ENCODE measurements at places on chromosomes 16 and 17.

GRCh38 chr17:27345141-27345904 is 51.4 kb downstream of the WSB1 start:
- DNase-seq, result no peak

DNA sequence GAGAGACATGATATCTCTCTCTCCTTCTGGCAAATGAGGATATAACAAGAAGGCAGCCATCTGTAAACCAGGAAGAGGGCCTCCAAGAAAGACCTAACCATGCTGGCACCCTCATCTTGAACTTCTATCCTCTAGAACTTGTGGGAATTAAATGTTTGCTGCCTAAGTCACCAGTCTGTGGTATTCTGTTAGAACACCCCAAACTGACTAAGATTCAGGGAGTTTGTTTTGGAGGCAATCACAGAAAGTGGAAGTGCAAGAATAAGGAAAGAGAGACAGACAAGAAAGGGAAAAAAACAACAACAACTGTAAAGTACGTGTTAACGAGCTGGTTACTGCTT is 114.5 kb upstream of the GOT2 start:
- DNase-seq, result no peak

DNA sequence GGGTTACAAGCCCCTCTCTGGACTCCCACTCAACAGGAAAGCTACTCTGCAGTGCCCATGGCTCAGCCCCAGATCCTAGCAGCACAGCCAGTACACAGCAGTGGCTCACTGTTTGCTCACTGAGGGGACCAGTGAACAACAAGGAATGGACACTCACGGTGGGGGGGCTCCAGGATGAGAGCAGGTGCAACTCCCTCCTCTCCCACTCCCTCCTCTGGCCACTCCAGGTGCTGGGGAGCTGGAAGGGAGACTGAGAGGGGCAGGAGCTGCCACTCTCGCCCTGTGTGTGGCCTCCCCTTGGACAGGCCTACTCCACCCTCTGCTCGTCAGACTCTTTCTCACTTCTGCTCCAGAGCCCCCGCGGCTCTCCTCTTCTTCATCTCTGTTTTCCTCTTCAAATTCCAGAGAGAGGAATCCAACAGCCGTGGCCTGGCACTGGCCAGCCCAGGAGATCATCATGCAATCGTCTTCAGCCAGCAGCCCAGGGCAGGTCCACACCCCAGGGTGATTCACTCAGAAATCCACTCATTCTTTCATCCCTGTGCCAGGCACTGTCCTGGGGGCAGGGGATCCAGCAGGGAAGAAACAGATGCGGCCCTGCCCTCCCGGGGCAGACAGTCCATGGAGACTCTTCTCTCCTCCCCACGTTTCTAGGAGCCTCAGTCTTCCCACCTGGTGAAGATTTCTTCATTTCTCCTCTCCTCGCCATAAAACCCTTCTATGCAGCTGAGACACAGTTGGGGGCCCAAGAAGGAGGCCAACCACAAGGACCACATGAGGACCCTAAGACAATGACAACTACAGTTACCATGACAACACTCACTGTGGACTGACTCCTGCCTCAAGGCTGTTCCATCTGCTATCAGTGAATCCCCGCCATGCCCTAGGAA is 30.7 kb downstream of the CFAP20 start:
- DNase-seq, result no peak

DNA sequence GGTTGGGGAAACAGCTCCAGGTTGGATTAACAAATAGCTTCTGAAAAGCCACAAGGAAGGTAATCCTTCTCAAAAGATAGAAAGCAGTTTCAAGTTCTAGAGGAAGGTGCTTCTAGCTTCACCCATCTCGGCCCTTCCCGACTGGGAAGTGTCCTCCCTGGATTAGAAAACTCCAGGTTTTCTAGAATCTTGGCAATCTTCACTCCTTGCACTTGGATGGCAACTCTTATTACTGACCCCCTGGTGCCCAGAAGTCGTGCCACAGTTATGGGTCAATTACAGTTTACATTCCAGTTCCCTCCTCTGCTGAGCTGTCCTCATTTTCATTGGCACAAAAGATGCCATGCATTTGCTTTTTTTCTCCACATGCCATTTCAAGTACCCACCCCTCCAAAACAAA is 65.6 kb downstream of the SMG6 start:
- no peak for DNase-seq

GRCh38 chr17:13562271-13562800 is 39.4 kb downstream of the HS3ST3A1 start:
- peak; percentile 81 for DNase-seq

DNA sequence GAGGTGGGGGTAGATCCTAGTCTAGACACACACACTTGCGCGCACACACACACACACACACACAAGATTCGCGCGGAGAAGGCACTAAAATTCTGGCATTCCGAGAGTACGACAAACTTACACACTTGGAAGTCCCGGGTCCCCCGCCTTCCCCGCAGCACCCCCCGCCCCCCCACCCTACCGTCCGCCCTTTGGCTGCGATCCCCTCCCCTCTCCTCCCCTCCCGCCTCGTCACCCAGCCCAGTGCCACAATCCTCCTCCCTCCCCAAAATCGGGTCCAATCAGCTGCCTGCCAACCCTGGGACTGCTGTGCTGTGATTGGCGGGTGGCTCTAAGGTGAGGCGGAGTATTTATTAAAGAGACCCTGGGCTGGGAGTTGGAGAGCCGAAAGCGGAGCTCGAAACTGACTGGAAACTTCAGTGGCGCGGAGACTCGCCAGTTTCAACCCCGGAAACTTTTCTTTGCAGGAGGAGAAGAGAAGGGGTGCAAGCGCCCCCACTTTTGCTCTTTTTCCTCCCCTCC is at the start of gene SOX9:
Gene SOX9 (plus strand): TSS at position 379 of the 522 bp plus-strand sequence. CDS start 372 bp downstream, outside the sequence.
- DNase-seq, result peak; percentile 42

DNA sequence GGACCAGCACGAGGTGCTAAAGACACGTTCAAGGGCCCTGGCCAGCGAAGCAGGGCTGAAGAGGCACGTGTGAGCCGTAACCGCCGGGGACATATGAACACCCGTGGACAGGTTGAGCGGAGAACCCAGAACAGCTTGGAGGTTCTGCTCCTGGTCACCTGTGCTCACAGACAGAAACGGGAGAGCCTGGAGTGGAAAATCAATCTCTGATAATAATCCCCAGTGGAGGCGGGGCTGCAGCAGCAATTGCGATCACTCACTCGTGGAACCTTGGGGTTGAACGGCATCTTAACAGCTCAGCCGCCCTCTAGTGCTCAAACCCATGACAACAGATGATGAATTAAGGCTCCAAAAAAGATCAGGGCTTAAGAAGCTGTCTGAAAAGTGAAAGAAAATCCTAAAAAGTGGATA is 25.6 kb downstream of the WIPI1 start:
- DNase-seq, result no peak

GRCh38 chr16:49467540-49468372 is 94.2 kb downstream of the C16orf78 start:
- no peak for DNase-seq

DNA sequence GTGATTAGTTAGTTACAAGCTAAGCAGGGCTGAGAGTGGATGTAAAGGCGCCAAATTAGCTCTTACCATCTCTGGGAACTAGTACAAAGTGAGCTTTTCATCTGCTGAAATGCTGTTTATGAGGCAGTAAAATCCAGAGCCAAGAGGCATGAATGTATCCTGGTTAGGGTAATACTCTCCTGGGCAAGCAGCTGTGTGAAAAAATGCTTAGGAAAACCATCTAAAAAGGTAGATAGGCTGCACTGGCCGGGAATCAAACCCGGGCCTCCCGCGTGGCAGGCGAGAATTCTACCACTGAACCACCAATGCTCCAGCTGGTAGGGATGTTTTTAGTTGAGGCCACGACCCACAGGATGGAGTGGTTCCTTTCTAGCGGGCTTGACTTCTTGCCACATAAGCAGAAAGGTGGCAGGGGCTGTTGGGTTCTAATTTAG is 23.0 kb downstream of the VAC14 start:
- no peak for DNase-seq

- DNase-seq, result no peak
Measured at GRCh38 chr17:8806926-8807550, 7.9 kb upstream of the MFSD6L start.

GRCh38 chr17:49959183-49959935 is 9.6 kb upstream of the DLX4 start:
- DNase-seq, result no peak

DNA sequence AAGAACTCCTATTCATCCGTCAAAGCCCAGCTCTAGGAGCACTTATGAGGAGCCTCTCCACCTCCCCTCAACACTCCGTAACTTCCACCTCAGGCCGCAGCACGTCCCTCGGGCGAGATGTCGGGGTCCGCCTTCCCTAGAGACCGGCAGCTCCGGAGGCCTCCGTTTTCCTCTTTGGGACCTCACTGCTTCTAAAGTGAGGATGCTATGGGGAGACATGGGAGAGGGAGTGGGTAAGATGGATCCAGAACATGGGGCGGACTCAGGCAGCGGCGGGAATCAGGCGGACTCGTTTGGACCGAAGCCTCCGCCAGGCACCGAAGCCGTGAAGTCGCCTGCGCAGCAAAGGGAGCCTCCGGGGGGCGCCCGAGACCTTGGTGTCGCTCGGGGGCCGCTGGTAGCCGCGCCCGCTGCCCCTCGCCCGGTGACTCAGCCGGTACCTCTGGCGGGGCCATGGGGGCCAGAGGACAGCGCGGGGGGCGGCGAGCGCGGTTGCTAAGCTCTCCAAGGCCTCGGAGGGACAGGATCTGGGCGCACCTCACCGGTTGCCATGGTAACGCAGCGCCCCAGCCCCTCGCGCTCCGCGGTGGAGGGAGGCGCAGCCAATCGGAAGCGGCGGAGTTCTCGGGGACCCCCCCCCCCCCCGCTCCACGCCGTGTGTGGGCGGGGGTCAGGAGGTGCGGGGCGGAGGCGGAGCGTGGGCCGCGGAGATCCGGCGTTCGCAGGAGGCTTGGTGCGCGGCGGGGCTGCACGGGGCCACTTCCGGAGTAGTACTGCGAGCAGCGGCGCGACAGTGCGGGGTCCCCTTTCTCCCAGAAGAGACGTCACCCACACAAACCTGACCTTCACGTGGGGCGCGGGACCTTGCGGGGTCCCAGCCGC is 1.3 kb upstream of the HIC1 start:
- DNase-seq, result no peak

GRCh38 chr16:63596716-63597115 is 1525.1 kb downstream of the CDH11 start:
- DNase-seq, result no peak

- no peak for DNase-seq
Measured at GRCh38 chr17:40872416-40872815, 5.4 kb upstream of the KRT12 start.

DNA sequence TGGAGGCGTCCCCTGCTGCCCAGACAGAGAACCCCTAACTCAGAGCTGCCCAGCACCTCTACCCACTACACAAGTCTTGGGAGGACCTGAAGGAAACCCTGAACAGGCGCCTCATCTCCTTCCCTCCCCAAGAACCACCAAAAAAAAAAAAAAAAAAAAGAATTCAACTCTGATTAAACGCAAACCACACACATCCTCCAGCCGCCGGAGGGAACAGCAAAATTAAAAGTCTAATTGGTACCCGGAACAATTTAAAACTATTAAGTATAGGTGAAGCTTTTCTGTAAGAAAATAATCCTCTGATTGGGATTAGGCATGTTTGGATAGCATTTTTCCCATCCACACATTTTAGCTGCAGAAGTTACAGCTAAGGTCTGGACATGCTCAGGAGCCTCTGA is 202.7 kb downstream of the ZNF423 start:
- DNase-seq, result no peak

GRCh38 chr16:11432856-11433395 is 87.7 kb downstream of the RMI2 start:
- no peak for DNase-seq

GRCh38 chr16:363110-363765 is 7.1 kb downstream of the MRPL28 start:
- DNase-seq, result no peak

DNA sequence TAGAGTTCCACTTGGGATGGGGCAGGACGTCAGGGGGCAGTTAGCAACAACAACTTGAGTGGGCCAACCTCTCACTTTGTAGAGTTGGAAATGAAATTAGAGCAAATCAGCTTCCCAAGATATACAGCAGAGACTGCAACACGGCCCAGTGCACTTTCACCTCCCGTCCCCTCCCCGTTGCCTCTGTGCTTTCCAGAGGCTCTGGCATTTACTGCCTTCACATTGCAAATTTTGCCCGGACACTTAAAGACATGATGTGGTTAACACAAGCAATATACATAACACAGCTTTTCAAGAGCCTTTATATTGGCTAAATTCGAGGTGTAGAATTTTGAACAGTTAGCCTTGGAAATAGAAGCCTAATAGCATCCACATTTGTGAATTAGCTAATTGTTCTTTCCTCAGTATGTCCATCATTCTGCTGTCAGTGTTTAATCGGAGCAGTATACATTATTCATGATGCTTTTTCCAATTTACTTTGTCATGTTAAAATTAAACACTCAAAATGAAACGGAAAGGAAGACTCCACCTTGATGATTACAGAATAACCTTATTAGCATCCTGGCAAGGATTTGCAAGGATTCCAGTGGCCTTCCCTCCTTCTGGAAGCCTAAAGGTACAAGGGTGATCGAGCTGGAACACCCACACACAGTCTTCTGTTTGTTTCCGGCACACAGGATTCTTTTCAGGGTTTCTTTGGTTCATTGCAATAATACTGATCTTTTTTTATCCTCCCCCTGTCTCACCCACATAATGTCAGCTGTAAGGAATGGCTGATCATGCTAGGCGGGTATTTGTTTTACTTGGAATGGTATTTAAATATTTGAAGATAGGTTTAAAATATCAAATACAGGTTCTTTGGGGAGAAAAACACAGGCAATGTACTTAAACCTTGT is 190.9 kb upstream of the CACNG5 start:
- no peak for DNase-seq

DNA sequence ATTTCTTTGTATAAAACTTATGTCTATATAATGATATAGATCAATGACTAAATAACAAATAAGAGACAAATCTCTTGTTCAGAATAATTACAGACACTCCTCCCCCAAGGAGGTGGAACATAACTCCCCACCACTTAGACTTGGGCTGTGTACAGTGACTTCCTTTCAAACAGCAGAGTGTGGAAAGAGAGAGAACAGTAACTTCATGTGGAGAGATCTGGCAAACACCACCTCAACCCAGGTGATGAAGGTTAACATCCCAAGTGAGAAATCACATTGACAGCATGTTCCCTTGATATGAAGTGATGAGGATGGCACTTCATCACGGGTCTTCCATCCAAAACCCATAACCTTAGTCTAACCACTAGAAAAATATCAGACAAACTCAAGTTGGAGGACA is 169.3 kb downstream of the PARN start:
- DNase-seq, result no peak

GRCh38 chr16:49278944-49279725 is 2.5 kb downstream of the CBLN1 start:
- DNase-seq, result no peak

- no peak for DNase-seq
Measured at GRCh38 chr17:17472333-17472920, 4.4 kb upstream of the MED9 start.

DNA sequence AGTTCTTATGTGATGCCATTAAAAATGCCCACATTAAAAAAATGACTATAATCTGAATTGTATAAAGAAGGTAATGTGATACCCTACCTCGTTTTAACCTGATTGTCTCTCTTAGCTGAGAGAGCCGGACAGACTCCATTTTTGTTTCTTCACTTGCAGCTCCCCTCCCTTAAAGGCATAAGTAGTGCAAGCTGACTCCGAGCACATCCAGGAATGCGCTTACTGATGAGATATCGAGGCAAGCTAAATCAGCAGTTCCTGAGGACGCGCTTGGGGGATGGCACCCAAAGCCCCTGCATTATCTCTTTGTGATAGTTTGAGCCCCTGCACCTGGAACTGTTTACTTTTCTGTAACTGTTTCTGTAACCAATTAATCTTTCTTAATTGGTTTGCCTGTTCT is 6.3 kb downstream of the KRT24 start:
- DNase-seq, result no peak

GRCh38 chr16:19716183-19716582 is 1.8 kb downstream of the KNOP1 start:
- no peak for DNase-seq

- DNase-seq, result no peak
Measured at GRCh38 chr16:63714876-63715275, 1407.0 kb downstream of the CDH11 start.

All from AG04449 (cell line).